Kidney glomerular epithelial cell (primary cell): ENCODE measurements at places on chromosomes 11 and 22.
A peak's percentile ranks its signal among the peaks of the same experiment; 100 is the strongest.

- peak; percentile 84 for DNase-seq
Measured at GRCh38 chr11:7892840-7893254, 38.2 kb downstream of the OR10A6 start.

DNA sequence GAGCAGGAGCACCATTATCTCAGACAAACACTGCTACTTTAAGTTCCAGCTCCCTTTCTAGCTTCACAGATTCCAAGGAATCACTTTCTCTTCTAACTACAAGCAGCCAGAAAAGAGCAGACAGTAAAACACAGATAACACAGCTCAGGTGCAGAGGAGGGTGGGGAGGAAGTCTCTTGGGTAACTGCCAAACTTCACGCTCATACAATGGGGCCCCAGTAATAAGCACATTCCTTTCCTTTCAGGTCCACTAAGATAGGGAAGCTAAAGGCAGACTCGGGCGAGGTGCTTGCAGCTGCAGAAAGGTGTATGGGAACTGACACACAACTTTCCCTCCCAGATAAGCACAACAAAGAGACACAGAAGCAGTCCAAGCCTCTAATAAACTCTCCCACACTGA lies 69.2 kb upstream of the OR9G4 start:
- no peak for DNase-seq

DNA sequence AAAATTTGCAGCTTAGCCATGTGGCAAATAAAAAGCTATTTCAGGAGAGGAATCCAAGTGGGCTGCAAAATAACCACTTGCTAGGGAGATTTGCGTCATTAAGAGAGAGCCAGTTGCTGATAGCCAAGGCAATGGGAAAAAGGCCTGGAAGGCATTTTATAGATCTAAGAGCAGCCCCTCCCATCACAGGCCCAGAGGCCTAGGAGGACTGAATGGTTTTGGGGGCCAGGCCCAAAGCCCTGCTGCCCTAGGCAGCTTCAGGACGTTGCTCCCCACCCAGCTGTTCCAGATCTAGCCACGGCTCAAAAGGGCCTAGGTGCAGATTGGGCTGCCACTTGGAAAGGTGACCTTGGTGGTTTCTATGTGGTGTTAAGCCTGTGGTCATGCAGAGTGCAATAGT lies 169.0 kb downstream of the AASDHPPT start:
- no peak for DNase-seq

DNA sequence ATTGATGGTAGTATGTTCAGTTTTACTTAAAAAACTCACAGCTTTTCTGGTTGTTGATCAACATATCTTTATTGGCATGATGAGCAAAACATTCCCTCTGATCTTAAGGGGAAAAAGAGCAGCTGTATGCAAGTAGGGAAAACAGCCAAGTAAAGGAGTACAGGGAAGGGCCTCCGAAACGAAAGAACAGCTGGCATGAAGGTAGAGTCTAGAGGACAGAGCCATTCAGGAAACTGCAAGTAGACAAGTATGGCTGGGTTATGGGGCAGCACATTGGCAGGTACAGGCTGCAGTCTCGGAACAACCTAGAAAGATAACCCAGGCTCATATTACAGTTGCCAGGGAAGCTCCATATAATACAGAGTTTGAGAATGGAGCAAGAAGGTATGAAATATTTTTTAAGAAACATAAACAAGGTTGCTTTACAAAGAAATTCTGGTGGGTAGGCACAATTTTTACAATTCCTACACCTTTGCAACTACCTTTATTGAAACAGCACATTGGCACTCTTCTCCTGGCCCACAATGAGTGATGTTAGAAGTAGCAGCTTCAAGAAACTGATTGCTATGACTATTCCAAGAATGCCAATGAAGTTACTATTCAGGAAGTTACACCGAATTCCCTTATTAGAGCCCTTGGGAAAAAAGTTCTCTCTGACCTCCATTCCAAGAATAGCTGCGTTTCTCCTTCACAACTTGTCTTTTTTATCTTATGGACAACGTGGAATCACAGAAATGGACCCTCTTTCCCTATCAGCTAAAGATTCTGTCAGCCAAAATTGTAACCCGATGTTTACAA lies 45.2 kb downstream of the LGR4 start:
- DNase-seq = no peak

- no peak for DNase-seq
Measured at GRCh38 chr11:87329172-87329571, 291.4 kb downstream of the TMEM135 start.

DNA sequence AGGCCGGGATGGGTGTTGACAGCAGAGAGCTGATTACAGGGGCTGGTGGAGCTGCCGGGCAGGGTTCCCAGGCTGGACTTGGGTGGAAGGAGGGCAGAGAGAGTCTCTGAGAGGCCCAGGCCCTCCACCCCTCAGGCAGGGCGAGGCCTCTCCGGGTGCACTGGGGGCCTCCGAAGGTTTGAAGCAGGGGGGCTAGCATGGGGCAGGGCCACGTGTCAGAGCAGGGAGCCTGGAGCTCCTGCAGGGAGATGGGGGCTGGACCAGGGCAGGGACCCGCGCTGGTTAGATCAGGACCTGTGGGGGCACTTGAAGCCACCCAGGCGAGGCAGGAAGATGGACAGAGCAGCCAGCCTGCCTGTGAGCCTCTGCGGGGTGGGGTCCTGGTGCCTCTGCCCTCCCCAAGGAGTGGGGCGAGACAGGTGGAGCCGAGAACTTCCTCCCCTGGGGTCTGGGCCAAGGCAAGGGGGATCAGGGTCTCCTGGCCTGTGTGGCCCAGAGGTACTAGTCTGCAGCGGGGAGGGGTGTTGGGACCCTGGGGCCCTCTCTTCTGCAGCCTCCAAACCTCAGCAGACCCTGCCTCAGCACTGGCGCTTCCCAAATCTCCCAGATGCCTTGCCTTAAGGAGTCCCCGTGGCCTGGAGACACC lies 911 bp downstream of the PANX2 start:
- DNase-seq = no peak

- DNase-seq = no peak
Measured at GRCh38 chr11:1049911-1050580, 13.5 kb upstream of the MUC6 start.

- DNase-seq = no peak
Measured at GRCh38 chr22:47432683-47433082, 670.2 kb downstream of the TBC1D22A start.

- no peak for DNase-seq
Measured at GRCh38 chr22:49086181-49086580, 741.5 kb downstream of the BRD1 start.
